Brain pericyte (primary cell): ENCODE measurements at places on chromosomes 2 and 18.
A peak's percentile ranks its signal among the peaks of the same experiment; 100 is the strongest.

- no peak for DNase-seq
These were observed 307.5 kb upstream of the REG3G start for GRCh38 chr2:78718024-78718423.

DNA sequence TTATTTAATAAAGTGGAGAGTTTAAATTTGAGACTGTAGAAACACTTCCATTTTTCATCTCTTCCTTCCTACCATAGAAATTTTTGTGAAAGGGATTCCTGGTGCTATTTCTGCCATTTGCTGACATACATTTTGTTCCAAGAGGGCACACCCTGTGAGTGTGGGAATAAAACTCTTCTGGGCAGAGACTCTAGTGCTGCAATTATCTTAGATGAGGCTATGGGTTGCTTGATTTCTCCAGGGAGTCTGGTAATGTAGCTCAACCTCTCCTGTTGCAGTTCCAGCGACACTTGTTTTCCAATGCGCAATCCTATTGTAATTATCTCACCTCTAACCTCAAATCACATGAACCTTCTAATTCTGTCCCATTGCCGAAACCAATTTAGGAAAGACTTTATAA, 60.1 kb upstream of the ZSWIM2 start:
- no peak for DNase-seq

DNA sequence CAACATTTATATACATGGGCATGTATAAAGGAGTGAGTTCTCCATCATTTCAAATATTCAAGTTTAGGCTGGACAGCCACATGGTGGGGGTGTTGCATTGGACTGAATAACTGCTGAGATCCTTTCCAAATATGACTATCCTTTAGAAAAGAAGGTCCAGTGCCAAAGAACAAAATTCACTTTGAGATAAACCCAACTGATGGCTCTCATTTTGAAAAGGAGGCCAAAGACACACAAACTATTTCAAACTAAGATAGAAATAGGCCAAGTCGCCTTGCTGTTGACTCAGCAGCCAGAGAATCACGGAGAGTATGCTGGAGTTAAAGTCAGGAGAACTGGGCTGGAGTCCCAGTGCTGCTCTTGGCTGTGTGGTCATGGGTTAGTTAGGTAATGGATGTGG, 204.5 kb upstream of the LRATD1 start:
- no peak for DNase-seq

GRCh38 chr2:229713371-229714079, 830 bp downstream of the DNER start:
- no peak for DNase-seq

- DNase-seq = no peak
These were observed 8.3 kb downstream of the ARL5A start for GRCh38 chr2:151819920-151820319.

GRCh38 chr2:196914867-196915460, 11.5 kb downstream of the PGAP1 start:
- DNase-seq = no peak

DNA sequence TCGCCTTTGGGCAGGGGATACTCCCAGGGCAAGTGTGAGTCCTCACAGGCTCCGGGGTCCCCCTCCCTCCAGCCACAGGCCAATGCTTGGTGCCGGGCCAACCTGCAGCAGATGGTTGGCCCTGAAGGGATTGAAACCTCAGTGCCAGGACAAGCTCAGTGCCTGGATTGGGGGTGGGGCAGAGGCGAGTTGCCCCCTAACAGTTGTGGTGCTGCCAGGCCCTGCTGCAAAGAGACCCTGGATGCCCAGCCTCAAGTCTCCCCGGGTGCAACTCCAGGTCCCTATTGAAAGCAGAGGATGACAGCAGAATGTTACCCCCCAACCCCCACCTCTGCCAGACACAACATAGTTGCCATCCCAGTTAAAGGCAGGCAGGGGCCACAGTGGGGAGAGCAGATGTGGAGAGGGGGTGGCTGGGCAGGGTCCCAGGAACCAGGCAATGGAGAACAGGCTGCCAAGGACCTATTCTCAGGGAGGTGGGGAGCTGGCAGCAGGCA, 9.5 kb upstream of the RNF103 start:
- no peak for DNase-seq

DNA sequence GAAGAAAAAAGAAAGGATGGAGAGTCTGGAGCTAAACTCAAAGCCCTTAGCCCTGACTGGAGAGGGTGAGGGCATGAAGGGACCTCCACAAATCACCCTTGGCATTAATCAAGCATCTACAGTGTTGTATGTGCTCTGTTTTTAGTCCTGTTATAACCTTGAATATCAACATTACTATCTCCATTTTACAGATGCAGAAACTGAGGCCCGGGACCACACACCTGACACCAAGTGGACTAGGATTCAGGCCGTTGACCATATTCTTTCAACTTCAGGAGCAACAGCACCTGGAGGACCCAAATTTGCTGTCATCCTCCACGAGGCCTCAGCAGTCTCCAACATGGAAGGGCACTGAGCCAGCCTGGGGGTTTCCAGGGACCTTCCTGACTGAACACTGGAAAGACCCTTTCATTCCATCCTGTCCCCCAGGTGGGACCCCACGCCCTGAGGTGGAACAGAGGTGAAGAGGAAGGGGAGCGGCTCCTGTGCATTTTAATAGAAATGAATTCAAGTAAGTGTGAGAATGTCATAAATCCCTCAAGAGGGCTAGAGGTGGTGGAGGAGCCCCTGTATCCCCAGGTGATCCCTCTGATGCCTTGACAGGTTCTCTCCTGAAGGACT, 41.0 kb downstream of the SERTAD2 start:
- no peak for DNase-seq

DNA sequence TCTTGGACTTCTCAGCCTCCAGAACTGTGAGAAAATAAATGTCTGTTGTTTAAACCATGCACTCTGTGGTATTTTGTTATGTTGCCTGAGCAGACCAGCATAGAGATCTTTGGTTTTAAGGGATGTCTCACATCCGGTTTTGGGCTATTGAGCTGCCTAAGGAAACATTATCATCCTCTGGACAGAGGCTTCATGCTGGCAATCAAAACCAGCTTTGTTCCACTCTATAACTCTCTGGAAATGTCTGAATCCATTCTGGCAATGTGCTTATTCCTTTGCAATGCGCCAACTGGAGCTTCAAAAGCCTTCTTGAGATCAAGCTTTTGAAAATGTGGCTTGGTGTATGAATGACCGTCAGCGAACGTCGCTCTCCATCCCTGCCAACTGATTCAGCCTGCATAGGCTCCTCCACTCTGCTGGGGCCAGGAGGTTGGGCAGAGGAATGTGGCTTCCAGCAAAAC, 183.6 kb upstream of the MGAT5 start:
- DNase-seq = no peak

DNA sequence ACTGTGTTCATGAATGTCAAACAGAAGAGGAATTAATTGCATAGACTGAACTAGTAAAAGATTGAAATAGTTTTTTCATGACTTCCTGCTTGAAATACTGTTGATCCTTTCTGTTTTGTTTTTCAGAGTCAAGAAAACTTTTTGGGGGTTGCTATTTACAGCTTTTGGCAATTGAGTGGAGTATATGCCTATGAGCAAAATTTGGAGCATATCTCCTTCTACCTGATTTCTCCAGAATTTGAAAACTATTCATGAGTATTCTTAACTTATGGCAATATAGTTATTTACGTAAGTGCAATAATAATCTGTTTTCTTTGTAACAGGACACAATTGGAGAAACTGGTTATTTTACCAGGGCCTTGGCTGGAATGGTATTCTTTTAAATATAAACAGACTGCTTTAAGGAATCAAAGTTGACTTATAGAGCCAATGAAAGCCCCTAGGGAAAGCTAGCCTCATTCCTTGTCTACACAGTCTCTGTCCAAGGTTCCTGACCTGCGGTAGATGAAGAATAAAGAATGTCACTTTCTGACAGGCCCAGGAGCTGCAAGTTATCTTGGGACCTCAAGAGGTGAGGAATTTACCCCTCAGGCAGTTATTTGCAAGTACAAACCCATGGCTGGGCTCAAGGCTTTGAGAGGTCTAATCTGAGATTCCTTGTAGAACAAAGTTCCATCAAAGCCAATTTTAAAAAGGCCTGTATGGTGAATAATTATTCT, 193.5 kb upstream of the NDUFV2 start:
- DNase-seq = no peak

DNA sequence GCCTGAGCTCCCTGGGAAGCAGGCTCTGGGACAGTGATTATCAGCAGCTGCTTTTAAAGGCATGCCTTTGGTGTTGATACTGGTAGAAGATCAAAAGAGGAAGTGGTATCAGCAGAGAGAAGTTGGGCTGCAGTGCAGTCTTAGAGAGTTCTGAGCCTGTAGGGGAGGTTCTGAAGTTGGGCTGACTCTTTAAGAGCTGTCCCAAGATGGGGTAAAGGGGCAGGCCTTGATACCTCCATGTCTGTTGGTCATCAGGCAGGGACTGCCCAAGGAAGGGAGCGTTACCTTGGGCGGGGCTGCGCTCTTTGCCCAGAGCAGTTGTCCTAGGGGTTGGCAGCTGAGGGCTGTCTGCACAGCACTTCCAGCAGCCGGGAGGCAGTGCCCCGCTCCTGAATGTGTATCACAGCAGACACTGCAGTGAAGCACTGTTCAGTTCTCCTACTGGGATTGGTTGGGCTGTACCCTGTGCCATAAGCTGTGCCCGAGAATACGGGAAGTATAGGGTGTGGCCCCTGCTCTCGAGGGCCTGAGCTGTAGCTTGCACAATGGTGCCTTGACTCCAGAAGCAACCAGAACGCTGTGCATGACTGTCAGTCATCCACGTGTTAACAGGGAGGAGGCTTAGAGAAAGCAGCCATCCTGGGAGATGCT, 177.0 kb downstream of the CTIF start:
- DNase-seq = no peak

GRCh38 chr18:34528177-34528576, 181.9 kb upstream of the DTNA start:
- no peak for DNase-seq

DNA sequence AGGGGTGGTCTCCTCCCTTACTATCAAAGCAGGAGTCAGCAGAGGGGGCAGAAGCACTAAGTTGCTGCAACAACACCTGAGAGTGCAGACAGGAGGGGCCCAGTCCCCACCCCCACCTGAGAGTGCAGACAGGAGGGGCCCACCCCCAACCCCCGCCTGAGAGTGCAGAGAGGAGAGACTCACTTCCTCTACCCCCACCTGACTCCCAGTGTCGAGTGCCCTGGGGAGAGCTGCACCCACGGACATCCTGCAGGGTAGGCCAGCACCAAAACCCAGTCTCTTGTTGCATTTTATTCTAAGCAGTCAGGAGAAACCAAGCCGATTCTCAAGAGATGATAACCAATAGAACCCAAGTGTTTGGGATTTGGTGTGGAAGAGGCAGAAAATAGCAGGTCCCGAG, 78.4 kb downstream of the NAPG start:
- no peak for DNase-seq

DNA sequence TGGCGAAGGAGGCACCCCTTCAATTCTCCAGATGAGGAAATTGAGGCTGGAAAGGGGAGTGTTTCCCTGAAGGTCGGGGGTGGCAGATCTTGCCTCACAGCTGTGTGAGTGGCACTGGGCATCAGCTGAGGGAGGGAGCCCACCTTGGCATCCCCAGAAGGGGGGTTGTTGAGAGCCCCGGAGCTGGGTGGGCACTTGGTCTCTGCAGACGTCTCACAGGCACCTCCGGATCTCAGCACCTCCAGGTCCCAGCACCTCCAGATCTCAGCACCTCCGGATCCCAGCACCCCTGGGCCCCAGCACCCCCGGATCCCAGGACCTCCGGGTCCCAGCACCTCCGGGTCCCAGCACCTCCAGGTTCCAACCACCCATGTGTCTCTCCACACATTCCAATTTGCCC, 137.9 kb downstream of the NFATC1 start:
- no peak for DNase-seq

- DNase-seq = no peak
These were observed 905.1 kb upstream of the FSHR start for GRCh38 chr2:50059462-50059861.

GRCh38 chr18:11857177-11857887, 6.1 kb downstream of the CHMP1B start:
- DNase-seq = peak; percentile 100

- DNase-seq = no peak
These were observed 108.7 kb downstream of the UXS1 start for GRCh38 chr2:106085181-106085940.

GRCh38 chr2:6394276-6394675, 471.4 kb downstream of the CMPK2 start:
- DNase-seq = no peak

DNA sequence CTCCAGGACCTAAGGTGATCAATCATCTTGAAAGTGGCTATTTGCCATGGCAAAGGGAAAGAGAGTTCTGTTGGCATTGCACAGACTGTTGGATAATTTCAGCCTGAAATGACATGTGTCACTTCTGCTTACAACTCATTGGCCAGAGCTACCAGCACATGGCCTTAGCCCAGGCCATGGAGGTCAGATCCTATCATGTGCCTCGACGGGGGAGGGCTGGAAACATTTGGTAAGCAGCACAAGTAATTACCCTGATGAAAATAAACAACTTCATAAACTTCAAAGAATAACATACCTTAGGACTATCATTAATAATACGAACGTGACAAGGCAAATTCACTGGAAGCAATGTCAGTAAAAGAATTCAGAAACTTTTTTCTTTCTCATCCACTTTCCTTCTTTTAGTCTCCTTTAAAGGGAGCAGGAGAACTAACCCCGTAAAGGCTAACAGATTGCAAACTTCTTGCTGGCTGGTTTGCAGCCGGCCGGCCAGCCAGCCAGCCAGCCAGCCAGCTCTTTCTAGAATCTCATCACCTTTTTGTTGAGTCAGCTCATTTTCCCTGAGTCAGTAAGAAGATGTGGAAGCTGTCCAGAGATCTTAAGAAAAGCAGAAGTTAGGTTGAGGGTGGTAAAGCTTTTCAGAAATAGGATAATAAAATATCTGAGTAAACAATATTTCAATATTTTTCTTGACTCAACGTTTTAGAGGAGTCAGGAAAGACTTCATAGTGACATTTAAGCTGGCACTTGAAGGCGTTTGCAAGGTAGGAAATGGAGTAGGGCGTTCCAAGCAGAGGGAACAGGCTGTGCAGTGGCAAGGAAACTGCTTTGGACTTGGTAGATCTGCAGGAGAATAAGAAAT, 31.9 kb downstream of the CNRIP1 start:
- peak; percentile 22 for DNase-seq

DNA sequence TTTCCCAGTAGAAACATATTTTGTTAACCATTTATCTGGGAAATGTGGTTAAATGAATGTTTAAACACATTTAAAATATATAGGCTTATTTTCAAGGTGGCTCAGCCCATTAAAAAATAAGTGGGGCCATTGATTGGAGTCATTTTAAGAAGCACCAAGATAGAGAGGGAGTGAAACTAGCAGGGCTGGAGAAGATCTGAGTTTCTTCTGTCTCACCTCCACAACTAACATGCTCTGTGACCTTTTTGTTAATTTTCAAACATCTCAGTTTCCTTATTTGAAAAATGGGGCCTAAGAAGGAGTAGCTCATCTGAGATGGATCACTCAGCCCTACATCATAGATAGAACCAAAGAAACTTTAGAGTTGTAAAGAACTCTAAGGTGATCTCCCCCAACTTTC, 254.8 kb downstream of the KCNS3 start:
- DNase-seq = no peak

GRCh38 chr2:142425551-142425950, 294.7 kb upstream of the LRP1B start:
- DNase-seq = no peak

DNA sequence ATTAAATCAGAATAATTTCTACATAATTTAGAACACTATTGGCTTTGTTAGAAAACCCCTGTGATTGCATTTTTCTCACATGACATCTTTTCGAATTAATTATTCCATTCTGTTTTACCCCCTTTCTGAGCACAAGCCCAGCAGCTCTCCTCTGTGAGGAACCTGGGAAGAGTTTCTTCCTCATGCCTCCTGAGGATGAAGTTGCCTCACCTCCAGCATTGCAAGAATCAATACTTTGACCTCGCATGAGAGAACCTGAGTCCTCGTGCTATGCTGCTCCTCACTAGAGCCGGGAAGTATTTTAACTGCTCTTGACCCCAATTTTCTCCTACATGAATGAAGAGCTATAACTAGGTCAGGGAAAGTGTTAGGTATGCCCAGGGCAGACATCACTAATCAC, 77.1 kb upstream of the RAPH1 start:
- no peak for DNase-seq
